ENCODE measurements at places on chromosomes 1 and 21.

GRCh38 chr21:41043014-41043413 is 124.9 kb upstream of the BACE2 start:
- no peak for DNase-seq

DNA sequence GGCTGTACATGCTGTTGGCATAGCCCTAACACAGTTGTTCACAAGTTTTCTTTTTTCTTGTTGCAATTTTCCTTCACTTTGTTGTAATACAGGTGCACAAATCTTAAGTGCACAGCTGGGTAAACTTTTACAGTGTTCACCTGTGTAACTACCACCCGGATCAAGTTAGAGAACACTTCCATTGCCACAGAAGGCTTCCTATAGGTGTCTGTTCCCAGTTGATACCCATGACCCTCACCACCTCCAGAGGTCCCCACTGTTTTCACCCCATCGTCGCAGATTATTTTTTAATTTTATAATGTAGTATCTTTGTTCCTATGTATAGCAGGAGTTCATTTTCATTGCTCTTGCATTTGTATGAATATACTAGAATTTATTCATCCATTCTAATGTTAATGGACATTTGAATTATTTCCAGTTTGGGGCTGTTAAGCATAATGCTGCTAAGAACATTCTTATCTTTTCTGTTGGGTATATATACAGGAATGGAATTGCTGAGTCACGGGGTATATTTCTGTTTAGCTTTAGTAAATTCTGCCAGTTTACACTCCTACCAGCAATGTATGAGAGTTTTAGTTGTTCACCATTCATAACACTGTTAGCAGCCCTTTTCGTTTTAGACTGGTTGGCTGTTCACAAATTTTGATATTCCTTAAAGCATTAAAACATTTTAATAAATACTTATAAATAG is 16.4 kb downstream of the SPRTN start:
- DNase-seq: no peak

- DNase-seq: no peak
These were observed 6.6 kb downstream of the TADA1 start for GRCh38 chr1:166869318-166870099.

DNA sequence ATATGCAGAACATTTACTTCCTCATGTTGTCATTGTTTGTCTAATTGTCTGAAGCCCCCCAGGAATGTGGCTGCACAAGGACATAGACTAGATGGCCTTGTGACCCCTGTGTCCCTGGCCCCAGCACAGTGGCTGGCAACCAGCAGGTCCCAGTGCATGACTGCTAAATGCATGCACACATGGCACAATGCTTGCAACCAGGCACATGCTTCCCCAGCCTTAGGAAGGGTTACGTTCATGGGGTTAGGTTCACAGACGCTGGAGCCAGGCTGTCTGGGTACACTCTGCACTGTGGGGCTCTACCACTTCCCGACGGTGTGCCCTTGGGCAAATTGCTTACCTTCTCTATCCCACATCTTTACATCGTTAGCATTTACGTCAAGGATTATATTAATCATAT is 21.2 kb upstream of the CLIC6 start:
- no peak for DNase-seq

DNA sequence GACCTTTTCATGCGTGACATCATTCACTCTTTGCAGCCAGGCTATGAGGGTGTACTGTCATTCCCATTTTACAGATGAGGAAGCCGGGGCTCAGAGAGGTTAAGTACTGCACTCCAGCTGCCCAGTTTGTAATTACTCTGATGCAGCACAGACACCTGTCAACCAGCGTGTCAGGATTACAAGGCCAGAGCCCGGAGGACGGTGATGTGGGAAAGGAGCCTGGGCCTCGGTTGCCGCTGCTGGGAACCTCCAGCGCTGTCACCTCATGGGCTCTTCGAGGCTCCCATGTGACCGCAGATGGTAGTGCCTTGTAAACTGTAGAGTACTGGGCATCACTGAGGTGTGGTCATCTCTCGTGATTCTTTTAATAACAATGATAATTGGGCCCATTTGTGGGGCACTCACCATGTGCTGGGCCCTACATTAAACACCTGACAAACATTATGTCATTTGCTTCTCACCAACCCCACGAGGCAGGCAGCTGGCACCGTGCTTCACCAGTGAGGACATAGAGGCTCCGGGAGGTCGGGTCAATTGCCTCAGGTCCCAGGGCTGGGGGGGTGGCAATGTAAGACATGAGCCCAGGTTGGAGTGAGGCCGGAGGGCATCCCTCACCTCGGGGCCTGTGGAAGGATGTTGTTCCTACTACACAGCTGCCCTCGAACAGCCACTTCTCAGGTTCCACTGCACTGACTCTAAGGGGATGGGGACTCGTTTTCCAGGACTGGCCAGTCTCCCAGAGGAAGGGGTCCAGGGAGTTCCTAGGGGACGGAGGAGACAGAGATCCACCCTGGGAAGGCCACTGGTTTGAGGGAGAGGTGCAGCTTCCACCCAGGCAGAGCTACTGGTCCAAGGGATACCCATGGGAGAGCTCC is 42.8 kb upstream of the PADI1 start:
- DNase-seq: no peak

- no peak for DNase-seq
These were observed 10.2 kb downstream of the WNT4 start for GRCh38 chr1:22132517-22133235.

- no peak for DNase-seq
These were observed 10.9 kb downstream of the GNB1 start for GRCh38 chr1:1879942-1880341.

GRCh38 chr1:151985270-151985669 is 8.4 kb downstream of the S100A10 start:
- DNase-seq: no peak

- no peak for DNase-seq
These were observed 476.0 kb upstream of the CAMK1G start for GRCh38 chr1:209107535-209107934.

DNA sequence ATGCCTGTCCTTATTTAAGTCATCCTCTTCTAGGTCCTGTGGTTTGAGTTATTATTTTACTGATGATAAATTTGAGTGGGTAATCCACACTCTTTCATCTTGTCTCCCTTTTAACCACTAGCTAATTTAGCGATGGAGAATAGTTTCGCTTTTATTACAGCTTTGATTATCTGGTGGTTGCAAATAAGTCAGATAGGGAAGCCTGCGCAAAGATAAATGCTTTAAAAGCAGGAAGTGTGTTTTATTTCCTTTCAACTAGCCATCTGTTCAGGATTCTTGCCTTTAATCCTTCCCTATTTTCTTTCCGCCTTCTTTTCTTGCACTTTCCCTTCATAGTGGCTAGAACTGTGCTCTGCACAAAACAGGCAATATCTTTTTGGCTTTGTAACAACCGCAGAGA is 129.0 kb downstream of the TGFB2 start:
- DNase-seq: no peak

DNA sequence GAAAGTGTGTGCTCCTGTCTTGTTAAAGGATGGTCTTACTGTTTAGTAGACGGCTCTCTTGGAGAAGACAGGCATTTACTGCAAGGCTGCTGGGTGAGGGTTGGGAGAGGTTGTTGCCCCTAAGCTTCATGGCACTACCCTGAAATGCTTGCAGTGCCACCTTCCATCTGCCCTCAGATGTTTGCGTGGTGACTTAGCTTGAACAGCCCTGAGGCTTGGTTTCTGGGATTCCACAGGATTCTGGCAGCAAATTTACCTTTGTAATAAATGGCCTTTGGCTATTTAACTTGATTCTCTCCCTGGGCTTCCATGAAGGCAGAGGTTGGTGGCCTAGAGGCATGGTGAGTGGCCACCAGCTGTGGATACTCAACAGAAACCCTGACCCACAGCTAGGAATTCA is 11.6 kb downstream of the MTARC1 start:
- DNase-seq: no peak

DNA sequence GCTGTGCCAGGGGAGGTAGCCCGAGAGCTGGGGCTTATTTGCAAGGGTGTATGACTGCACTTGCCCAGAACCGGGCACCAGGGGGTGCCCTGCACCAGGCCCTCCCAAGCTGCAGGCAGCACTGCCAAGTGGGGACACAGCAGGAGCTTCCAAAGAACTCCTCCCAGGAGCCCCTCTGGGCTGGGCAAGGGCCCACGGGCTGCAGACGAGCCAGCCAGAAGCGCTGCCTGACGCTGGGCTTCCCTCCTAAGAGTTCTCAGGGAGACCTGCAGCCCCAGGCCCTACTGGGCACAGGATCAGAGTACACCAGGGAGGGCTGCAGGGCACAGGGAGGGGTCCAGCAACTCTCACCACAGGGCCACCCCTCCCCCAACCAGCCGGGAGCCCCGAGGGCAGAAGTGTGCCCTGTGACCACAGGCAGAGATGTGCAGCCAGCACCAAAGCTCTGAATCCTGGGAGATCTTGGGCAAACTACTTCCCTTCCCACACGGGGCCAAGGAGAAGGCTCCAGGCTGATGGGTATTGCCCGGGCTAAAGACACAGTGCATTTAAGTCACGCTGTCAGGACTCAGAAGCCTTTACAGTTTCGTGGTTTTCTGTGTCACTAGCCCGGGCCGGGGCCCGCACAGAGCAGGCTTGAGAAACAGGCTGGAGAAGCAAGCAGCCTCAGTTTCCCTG is 63.4 kb downstream of the KCNAB2 start:
- DNase-seq: peak; percentile 50

DNA sequence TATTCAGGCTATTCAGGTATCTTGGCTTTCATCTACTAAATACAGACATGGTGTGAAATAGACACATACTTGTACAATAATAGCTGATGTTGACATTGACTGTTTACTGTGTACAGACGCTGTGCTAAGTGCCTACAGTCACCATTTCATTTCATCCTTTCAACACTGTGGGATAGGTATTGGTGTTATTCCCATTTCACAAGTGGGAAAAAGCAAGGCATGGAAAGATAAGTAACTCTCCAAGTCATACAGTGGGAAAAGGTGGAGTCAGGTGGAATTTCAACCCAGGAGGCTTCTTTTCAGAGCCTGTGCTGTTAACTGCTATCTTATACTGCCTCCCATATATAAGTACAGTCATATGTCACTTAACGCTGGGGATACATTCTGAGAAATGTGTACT is 49.6 kb upstream of the ATP1A1 start:
- DNase-seq: no peak

DNA sequence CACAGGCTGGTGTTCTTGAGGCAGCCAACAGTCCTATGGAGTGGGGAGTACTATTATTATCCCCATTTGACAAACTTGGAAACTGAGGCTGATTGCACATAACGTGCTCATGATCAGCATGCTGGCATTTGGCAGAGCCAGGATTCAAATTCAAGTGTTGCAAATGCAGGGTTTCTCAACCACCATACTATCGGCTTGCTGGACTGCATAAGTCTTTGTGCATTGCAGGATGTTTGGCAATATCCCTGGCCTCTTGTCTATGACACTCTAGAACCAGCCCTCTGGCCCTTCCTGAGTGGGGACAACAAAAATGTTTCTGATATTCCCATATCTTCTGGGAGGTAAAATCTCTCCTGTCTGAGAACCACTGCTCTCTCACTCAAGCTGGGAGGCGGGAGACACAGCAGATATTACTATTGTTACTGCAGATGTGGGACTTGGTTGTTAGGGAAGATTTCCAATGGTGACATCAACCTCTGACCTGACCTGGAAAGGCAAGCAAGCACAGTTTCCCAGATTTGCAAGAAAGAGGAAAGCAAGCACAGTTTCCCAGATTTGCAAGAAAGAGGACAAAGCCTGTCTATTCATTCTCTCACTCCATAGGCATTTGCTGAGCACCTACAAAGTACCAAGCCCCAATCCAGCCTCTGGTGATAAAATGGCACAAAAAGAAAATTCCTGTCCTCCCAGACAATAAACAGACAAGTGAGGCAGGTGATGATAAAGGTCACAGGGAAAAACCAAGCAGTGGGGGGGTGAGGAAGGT is 1.0 kb upstream of the AADACL3 start:
- DNase-seq: no peak

- no peak for DNase-seq
These were observed 42.1 kb downstream of the CDK18 start for GRCh38 chr1:205546541-205546940.

DNA sequence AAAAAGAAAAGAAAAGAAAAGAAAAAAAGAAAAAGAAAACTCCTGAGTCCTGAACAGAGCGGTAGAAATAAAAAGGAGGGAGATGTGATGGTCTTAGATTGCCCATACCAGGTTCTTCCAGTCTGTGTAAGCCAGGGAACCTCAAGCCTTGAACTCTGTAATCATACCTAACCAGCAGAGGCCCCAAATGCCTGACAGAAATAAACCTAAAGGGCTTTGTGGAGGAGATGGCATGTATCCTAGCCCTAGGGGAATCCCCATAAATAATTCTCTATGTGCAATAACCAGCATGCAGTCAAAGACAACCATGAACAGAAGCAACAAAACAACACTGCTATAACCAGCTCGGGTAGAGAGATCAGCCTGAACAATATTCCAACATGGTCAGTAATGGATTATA is 40.4 kb downstream of the USP48 start:
- DNase-seq: no peak

- DNase-seq: no peak
These were observed 27.2 kb upstream of the MGST3 start for GRCh38 chr1:165603810-165604209.

DNA sequence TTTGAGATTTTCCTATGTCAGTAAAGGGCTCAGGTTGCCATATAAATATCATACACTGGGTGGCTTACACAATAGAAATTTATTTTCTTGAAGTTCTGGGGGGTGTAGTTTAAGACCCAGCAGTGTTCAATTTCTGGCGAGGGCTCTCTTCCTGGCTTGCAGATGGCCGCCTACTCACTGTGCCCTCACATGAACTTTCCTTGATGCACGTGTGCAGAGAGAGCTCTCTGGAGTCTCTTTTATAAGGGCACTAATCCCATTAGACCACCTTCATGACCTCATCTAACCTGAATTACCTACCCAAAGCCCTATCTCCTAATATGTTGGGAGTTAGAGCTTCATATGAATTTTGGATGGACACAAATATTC is 21.1 kb downstream of the TMEM51 start:
- no peak for DNase-seq

DNA sequence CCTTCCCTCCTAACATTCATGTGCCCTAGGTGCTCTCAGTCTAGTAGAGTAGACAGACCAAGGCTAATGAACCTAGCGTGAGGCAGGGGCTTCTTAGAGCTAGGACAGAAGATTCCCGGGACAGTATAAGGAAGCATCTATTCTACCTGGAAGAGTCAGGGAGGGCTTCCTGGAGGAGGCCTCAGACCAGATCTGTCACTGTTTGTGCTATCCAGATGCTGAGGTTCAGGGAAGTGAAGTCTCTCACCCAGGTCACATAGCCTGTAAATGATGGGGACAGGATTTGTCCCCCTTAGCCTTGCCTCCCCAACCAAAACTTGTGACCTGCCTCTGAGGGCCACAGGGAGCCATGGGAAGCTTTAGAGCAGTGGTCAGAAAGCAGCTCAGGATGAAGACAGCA is 20.7 kb downstream of the ACTL8 start:
- no peak for DNase-seq

- DNase-seq: no peak
These were observed 3.5 kb upstream of the LGR6 start for GRCh38 chr1:202189918-202190715.

All from CD4-positive, alpha-beta T cell treated with Interferon alpha-2 for 1 hour (primary cell).